HuH-7.5 (cell line): ENCODE measurements at places on chromosomes 2 and 18.

- DNase-seq: no peak
These were observed 167.9 kb downstream of the TMEM182 start for GRCh38 chr2:102929721-102930120.

DNA sequence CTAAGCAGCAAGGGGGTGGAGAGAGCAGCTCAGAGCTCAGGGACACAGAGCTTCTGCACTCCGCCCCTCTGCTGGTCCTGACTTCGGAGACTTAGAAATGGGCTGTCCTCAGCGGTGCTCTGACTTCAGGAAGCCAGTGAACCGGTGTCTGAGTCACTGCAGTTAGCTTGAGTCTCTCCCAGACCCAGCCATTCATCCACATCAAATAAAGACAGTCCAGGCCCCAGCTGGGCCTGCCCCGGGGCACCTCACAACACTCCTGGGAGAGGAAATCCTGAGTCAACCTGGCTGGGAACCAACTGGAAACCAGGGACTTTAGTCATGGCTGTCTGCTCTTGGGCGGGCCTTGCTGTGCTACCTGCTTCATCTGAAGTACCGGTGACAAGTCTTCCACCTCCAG lies 5.4 kb upstream of the ITGB6 start:
- DNase-seq: no peak

- no peak for DNase-seq
These were observed 213.0 kb downstream of the GLI2 start for GRCh38 chr2:120948662-120949011.

DNA sequence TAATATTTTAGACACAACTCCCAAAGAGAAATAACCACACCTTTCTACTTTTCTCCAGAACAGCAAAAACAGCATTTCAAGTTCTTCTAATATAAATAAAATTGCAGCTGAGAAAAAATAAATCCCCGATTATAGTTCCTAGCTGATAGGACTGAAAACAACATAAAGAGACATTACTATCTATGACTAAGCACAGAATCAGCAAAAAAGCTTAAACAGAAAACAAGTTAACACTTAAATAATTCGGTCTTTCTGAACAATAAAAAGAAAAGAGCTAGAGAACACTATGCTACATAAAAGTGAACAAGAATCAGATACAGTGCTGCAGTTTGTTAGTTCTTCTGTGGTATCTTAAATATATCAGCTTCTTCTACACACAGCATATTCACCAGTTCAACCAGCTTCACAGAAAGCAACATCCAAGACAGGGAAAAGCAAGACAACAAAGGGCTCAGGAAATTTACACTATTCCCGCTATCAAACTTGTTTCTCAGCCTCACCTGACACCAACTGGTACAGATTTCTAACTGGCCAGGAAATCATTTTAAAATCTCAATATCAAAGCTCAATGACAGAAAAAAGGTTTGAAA lies 28.6 kb downstream of the FEZ2 start:
- DNase-seq: no peak

- DNase-seq: no peak
These were observed 334.3 kb downstream of the DYSF start for GRCh38 chr2:71787476-71788185.

GRCh38 chr18:44039826-44040225 lies 640.9 kb upstream of the SETBP1 start:
- DNase-seq: no peak

DNA sequence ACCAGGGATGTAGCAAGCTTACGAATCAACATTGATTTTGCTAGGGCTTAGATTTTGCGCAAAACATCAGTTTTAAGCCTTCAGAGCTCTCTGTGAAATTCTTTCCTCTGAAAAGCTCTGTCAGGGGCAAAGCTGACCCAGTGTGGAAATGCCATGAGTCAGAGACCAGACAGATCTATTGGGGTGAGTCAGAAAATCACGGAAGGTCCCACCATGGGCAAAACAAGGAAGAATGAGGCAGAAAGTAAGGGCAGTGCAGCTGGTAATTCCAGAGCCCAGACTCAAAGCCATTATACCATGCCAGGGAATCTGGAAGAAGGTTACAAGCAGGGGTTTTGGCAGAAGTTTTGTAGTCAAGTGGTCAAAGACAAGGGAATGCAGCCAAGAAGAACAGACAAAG lies 256.6 kb upstream of the CTAGE1 start:
- no peak for DNase-seq

GRCh38 chr2:219506153-219506801 lies 7.6 kb downstream of the GMPPA start:
- DNase-seq: no peak

GRCh38 chr2:38155-38554 lies 8.2 kb downstream of the FAM110C start:
- DNase-seq: no peak

- no peak for DNase-seq
These were observed 84.4 kb upstream of the DYNAP start for GRCh38 chr18:54506516-54507261.

DNA sequence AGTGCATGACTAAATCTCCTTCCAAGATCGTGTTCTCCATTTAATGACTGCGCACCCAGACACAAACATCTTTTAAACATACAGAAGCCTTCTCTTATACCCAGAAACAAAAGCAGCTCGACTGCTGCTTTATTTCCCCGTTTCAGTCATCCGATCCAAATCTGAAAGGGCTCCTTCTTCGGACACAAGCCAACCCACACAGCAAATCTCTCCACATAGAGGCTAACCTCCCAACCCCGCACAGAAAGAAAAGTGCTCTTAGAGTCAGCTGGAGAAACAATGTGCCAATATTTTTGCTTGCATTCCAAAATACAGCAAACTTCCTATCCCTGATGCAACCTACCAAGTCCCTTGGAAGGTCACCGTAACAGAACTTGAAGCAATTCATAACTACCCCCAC lies 29.1 kb downstream of the GAREM1 start:
- no peak for DNase-seq

GRCh38 chr2:154425994-154426393 lies 272.5 kb upstream of the KCNJ3 start:
- DNase-seq: no peak

DNA sequence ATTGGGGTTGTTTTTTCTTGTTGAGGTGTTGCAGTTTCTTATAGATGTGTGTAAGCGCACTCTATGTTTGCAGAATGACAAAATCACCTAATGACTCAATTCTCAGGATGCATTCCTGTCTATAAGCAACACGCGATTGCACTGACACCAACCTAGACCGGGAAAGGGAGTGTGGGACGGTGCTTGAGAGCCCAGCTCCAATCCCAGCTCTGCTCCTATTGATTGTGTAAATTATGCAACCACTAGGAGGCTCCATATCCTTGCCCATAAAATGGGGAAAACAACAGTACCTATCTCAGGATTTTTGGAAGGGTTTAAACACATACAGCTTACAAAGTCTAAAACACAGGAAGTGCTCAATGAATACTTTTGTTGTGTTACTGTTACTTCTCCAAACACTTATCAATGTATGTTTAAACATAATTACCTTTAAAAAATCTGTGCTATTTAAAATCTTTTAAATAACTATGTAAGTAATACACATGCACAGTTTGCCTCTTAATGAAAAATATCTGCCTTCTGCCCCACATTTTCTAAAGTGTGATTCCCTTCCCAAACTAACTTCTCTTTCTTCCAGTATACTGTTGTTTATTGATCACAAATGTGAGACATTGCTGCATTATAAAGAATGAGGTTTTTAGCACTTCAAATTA lies 132.5 kb downstream of the SPHKAP start:
- DNase-seq: peak; percentile 16

- DNase-seq: no peak
These were observed 292.9 kb upstream of the SLC14A2 start for GRCh38 chr18:45322343-45322742.

GRCh38 chr2:60476206-60476954 lies 77.1 kb downstream of the BCL11A start:
- DNase-seq: no peak

DNA sequence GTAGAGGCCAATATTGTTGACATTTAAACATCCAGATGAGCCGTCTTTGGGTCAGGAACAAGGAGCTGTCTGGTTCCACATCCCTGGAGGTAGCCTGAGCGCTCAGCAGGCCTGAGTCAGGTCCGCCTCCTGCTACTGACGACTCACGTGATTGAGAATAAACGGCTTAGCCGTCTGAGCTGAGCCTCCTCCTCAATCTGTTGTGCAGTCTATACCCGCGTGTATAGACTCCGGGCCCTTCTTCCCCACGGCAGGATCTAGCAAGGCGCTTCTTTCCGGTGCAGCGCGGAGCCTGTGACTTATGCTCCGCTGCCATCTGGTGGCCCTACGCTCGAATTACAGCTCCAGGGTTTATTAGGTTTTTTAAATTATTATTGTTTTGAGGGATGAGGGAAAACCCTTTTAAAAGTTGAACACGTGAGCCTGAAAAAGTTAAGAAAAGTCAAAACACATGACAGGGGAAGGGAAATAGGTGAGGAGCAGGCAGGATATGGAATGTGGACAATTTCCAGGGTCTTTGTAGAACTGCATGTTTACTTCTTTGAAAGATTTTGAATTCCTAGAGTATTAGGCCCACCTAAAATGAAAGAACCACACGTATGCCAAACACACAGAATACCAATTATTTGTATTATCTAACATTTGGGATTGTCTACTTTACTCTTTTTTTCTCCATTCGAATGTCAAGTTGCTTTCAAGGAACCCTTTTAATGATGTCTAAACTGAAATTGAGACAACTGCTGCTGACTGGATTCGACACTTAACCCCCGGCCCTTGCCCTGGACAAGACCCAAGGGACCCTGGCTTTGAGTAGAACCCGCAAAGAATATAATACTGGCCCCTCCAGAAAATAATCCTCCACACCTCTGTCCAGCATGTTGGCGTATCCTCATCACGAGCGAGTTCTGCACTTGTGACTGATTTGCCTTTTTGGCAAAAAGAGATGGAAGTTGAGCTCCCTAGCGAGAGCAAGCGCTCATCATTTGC lies 112.4 kb upstream of the ZNF236 start:
- DNase-seq: peak; percentile 49

- no peak for DNase-seq
These were observed 54.9 kb downstream of the FHOD3 start for GRCh38 chr18:36352384-36352783.

DNA sequence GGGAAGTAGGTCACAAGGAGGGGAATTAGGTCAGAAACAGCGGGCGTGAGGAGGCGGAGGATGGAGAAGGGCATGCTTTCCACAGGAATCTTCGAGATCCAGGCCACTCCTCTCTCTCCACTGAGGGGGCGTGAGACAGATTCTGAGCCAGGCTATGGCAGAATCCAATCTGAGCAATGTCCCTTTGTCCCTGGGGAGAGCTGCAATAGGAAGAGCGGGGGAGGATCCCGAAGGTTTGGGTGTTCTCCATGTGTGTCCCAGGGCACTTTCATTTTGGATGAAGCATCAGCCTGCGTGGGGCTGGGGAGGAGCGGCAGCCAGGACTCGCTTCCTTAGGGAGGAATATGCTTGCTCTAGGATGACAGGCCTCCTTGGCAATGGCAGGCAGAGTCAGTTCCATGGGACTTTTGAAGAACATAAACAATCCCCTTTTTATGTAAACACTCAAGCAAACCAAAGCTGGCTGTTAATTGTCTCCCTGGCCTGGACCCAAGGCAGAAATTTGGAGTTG lies 84.0 kb downstream of the LIPG start:
- no peak for DNase-seq

DNA sequence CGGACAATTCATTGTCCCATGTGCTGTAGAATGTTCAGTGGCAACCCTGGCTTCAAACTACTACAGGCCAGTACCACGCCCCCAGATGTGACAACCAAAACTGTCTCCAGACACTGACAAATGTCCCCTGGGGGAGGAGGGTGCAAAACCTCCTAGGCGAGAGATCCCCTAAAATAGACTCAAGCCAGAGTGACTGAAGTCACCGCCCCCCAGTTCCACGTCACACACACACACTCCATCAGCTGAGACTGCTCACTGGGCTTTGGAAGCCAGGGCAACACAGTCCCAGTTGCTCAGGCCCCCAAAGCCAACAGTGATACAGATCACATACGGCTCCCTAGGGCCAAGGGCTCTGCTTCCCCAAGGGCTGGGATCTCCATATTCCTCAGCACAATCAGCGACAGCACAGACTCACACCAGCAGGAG lies 19.1 kb downstream of the HDAC4 start:
- no peak for DNase-seq

- no peak for DNase-seq
These were observed 1.6 kb upstream of the COPS9 start for GRCh38 chr2:240137596-240138253.
